GM23248 (cell line): ENCODE measurements at places on chromosomes 16 and 17. TPM values are rescaled to one million over a fixed set of nuclear protein-coding genes. Genes with fewer than 3 reads are reported as not detected.

Gene AP1G1
- 25.8 and 26.2 TPM in 2 replicates for polyA plus RNA-seq

Gene KRT25
- polyA plus RNA-seq: not detected in 2 replicates

Gene TAOK1
- polyA plus RNA-seq: 7.1 and 7.6 TPM in 2 replicates

Gene RHBDF2
- 12.7 and 12.9 TPM in 2 replicates for polyA plus RNA-seq

Gene FOXF1
- 4.2 and 4.6 TPM in 2 replicates for polyA plus RNA-seq

Gene ATP2A1
- polyA plus RNA-seq: 0.09 and 0.10 TPM in 2 replicates

Gene CHST5
- polyA plus RNA-seq: not detected in 2 replicates

Gene CLDN7
- polyA plus RNA-seq: 1.7 and 2.3 TPM in 2 replicates

Gene KRTAP4-9
- 0.49 and 0.51 TPM in 2 replicates for polyA plus RNA-seq

Gene NRN1L
- not detected in 2 replicates for polyA plus RNA-seq

Gene CCL17
- polyA plus RNA-seq: not detected in 2 replicates
